ENCODE measurements at places on chromosomes 1 and 21. TPM values are rescaled to one million over a fixed set of nuclear protein-coding genes. Genes with fewer than 3 reads are reported as not detected.

- no peak for DNase-seq
Observed at GRCh38 chr1:17842686-17843085, 87.6 kb downstream of the ACTL8 start.

DNA sequence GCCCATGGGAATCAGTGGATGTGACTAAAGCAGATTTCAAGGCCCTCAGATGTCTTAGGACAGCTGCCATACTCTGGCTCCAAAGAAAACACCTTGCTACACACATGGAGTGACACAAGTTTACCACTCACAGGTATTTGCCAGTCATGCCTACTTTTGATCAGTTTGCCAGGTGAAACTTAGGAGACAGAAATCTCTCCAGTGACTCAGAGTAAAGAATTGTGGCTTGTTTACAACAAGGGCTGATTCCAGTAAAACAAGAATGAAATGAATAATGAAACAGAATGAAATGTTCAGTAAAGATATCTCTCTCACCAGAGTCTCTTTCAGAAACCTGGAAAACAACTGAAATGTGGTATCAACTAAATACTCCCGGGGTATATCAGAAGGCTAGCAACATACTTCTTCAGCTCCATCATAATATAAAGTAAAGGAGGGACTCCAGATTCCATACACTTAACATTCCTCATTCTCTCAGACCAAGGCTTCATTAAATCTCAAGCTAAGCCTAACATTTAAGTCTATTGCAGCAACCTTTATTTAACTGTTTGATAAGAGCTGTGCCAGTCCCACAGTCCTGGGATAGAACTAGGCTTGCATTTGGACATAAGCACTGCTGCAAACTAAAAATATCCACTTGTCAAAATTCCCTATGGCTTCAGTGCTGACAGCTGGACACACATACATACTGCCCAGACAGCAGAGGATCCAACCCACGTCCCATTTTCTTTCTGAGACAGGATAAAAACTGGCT lies 143.3 kb downstream of the SIPA1L2 start:
- DNase-seq: no peak

FTCD gene
- not detected for total RNA-seq

- no peak for DNase-seq
Observed at GRCh38 chr1:118504867-118505266, 319.8 kb upstream of the SPAG17 start.

GRCh38 chr1:80158771-80159170 lies 1152.2 kb upstream of the ADGRL4 start:
- no peak for DNase-seq

DNA sequence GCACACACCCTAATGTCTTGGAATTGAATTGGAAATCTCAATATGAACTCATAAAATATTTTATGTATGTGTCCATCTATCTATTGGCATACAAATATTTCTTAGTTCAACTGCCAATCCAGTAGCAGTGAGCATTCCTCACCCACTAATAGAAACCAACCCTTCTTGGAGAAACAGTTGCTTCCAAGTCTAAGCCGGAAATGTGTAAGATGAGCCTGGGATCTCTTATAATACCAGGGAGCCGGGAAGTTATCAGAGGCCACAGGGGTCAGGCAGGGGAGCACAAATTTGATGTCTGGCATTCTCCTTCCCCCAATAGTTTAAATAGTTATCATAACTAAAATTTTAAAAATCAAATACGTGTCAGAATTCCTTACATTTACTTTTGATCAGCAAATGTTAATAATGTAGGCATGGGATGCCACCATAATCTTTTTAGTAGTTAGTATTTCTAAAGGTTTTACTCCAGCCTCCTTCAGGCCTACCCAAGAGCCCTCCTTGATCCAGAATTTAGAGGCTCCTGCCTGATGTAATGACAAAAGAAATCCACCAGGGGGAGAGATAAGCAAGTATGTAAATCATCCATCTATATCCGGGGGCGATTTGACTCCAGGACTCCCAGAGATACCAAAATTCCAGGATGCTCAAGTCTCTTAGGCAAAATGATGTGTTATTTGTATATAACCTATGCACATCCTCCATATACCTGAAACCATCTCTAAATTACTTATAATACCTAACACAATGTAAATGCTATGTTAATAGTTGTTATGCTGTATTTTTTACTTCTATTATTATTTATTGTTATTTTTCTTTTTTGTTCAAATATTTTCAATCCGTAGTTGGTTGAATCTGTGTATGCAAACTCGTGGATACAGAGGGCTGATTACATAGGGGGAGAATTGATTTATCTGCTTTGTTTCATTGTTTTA lies 218.7 kb upstream of the COA6 start:
- DNase-seq: peak; percentile 31

DNA sequence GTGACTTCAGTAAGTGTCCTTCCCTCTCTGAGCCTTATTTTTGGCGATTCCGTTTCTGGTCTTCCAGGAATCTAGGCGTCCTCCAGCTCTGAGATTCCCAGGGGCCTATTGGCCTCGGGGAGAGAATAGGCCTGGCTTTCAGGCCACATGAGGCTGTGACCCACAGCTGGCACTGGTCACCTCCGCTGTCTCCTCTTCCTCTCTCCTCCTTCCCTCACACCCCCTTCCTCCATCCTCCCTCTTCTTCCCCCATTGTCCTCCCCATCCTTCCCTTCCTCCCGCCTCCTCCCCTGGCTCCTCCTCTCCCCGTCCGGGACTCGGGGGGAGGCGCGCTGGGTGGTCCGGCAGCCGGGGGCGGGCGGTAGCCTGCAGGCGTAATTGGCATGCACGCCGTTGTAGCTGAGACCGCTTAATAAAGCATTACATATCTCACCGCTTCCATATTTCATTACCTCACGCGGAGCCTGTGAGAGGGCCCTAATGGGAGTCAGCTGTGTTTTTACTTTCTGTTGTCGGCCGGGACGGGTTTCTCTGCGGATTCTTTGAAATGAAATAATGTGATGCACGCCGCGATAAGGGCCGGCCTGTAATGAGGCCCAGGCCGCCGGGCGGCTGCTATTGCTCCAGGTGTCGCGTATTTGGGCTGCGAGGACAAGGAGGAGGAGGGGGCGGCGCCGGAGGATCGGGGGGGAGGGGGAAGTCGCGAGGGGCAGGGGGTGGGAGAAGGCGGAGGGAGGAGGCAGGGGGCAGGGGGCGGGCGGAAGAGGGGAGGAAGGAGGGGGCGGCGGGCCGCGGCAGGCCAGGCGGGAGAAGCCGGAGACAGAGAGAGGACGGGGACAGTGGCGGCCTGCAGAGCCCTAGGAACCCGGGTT lies 95.3 kb downstream of the FOXD2 start:
- no peak for DNase-seq

DNA sequence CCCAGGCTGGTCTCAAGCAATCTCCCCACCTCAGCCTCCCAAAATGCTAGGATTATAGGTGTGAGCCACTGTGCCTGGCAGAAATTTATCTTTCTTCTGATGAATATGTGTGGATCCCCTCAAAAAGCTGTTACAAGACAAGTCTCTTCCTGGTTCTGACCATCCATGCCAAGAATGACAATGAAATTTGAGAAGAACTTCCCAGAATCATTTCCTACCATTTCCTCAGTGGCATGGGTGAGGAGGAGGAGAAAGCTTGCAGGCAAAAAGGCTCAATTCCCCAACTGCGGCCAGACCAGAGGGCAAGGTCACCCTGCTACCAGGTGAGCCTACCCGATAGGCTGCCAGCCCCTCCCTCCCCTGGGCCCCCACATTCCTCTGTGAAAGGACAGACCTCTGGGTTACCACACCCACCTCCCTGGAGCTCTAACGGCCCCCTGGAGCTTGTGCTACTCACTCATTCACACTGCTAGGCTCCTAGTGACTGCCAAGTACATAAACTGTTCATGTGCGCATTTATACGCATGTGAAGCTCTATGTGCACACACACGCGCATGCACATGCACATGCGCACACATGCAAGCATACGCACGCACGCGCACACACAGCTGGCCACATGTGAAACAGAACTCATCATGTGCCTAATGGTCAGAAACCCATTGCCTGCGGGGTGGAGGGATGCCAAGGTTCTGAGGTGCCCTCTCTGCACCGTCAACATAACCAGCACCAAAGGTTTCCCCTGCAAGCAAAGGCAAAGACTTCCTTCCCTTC lies 17.0 kb downstream of the MRAP start:
- no peak for DNase-seq

DNA sequence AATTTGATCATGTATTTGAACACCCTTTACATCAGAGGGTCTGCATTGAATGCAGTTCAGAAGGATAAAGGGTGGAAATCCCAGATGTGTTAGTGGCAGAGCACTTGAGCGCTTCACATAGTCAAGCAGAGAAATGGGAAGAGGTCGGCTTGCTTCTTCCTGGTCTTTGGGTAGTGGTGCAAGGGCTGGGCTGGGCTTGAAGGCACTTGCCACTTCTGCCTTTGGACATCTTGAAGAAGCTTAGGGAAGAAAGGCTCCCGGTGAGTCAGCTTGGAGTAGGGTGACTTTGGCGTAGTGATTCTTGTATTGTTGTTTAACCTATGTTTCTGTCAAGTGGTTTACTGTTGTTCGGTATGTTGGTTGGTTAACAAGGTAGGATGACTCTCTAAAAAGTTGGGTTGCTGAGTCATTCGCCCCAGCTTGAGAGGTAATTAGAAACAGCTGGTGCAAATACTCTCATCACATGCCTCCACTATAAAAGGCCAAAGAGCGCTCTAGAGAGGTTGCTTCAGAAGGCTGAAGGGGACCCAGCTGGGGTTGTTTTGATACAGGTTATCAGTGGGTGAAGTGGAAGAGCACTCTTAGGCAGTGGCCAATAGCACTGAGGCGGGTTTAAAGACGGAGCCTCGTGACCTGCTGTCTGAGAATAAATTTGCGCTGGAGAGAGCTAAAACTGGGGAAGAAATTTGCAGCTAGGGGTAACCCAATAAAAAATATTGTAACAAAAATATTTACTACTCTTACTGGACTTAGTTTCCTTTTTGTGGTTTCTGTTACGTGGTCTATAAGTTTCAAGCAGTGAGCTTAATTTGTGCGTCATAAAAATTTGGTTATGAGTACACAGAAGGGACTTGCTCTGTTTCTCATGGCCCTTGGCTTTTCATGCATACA lies 1.4 kb downstream of the BACH1 start:
- peak; percentile 67 for DNase-seq

GRCh38 chr1:8396083-8396785 lies 78.3 kb downstream of the SLC45A1 start:
- DNase-seq: no peak

- DNase-seq: no peak
Observed at GRCh38 chr1:108686614-108687313, 5.3 kb upstream of the PRPF38B start.

MYOG gene
- total RNA-seq: not detected

DNA sequence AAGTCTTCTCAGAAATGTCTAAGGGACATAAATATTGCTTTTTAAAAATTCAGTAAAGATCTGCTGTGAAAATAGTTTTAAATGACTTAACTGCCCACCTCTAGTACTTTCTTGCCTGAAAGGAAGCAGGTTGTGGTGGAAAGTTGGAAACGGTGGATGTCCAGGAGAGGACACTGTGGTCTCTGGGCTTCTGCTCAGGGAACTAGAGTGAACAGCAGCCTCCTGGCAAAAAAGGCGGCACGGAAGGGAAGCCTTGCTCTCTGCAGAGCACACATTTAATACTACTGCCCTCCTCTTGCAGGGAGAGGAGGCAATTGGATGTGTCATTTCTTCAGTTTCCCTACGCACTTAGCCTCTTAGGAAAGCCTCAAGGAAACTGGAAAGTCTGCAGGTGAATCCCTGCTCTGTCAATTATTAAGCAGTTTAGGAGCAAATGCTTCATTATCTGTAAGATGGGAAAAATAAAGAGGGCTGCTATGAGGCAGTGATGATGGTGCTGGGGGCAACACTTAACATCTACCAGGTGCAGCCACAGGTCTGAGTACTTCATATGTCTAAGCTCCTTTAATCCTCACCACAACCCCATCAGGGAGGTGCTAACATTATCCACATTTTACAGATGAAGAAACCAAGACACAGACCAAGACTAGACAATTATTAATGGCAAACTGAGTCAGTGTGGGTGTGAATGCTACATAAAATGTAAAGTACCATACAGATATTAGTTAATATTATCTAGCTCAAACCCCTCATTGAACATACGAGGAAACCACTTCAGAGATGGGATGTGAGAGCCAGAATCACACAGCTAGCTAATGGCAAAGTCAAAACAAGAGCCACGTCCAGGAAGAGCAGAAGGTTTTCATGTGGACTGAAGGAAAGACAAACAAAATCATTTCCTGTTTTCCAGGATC lies 108.9 kb upstream of the ADAR start:
- no peak for DNase-seq

PGLYRP4 gene
- total RNA-seq: not detected

ITGB2 gene
- total RNA-seq: 182 TPM

- no peak for DNase-seq
Observed at GRCh38 chr1:156655151-156655903, 13.4 kb downstream of the BCAN start.

PLPPR5 gene
- not detected for total RNA-seq

- no peak for DNase-seq
Observed at GRCh38 chr21:34825948-34826548, 157.3 kb downstream of the CLIC6 start.

DNA sequence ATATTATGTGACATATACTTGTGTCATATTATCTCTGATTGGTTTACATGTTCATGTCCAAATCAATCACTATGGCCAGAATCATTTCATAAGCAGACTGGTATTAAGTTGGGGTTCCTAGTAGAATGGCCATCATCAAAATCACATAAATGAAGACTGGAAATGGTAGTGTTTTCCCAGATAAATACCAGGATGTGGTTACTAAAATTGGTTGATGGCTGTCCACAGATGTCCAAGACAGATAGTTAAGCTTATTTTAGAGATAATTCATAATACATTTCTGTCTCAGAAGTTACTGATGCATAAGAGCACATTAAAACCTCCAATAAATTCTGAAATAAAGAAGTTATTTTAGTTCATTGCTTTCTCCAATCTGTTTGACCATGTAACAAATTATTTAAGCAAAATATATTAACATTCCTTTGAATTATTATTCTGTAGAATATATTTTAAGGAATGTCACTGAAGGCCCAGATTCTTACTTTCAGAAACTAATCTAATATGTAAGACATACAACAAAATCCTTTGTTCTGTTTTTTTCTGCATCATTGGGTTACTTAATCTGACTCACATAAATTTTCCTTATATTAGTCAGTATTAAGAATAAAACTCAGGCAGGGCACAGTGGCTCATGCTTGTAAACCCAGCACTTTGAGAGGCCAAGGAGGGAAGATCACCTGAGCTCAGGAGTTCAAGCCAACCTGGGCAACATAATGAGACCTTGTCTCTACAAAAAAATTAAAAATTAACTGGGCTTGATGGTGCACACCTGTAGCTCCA lies 483.9 kb downstream of the PTPRC start:
- no peak for DNase-seq

- DNase-seq: no peak
Observed at GRCh38 chr1:76161451-76161850, 86.9 kb downstream of the ST6GALNAC3 start.

DNA sequence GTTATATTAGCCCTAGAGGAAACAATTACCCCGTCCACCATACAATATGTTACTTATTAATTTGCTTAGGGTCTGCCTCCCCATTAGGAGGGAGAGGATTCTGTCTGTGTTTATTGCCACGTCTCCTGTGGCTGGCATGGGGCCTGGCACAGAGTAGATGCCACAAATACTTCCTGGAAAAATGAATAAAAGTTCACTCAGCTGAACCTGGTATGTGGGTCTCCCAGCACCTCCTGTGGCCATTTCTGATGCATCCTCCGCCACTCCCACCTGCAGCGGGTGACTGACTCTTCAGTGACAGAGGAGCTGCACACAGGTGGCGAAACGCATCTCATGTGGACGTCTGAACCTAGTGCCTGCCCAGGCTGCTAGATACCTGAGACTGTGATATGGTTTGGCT lies 112.7 kb downstream of the CLIC6 start:
- no peak for DNase-seq

SPAG17 gene
- total RNA-seq: not detected

Measured in activated naive CD4-positive, alpha-beta T cell treated with anti-CD3 and anti-CD28 coated beads for 36 hours (primary cell).